ENCODE measurements at places on chromosomes 3 and 15.

- DNase-seq = no peak
These were observed 32.1 kb downstream of the CYFIP1 start for GRCh38 chr15:22948056-22948455.

- DNase-seq = no peak
These were observed 343.3 kb downstream of the GRM7 start for GRCh38 chr3:7203969-7204847.

GRCh38 chr3:81132995-81133394 is 628.5 kb downstream of the GBE1 start:
- DNase-seq = no peak

GRCh38 chr3:151916781-151917180 is 43.3 kb downstream of the SUCNR1 start:
- DNase-seq = no peak

Measured in activated gamma-delta T cell (primary cell).